ENCODE measurements at places on chromosomes 3 and 15.

GRCh38 chr15:62904041-62904910 is 138.3 kb upstream of the TPM1 start:
- no peak for DNase-seq

GRCh38 chr3:58609990-58610389 is 32.8 kb upstream of the FAM107A start:
- no peak for DNase-seq

GRCh38 chr15:87387766-87388165 is 868.8 kb downstream of the NTRK3 start:
- no peak for DNase-seq

- no peak for DNase-seq
Measured at GRCh38 chr15:50140098-50140497, 21.1 kb upstream of the ATP8B4 start.

- DNase-seq, result no peak
Measured at GRCh38 chr3:177618873-177619733, 421.8 kb upstream of the TBL1XR1 start.

GRCh38 chr3:29512641-29513040 is 231.8 kb downstream of the RBMS3 start:
- no peak for DNase-seq

DNA sequence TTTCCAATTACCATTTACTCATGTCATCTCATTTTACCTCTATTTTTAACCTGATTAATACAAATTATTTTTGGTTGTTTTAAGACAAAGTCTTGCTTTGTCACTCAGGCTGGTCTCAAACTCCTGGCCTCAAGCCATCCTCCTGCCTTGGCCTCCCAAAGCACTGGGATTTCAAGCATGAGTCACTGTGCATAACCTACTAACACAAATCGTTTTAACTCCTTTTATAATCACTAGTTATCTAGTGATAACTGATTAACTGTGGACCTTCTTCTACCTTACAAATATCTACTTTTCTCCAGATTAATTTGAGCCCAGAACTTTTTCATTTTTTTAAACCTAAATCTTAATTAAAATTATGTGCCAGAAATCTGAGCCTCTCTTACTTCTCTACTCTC is 4.6 kb downstream of the ATP13A3 start:
- DNase-seq, result no peak

DNA sequence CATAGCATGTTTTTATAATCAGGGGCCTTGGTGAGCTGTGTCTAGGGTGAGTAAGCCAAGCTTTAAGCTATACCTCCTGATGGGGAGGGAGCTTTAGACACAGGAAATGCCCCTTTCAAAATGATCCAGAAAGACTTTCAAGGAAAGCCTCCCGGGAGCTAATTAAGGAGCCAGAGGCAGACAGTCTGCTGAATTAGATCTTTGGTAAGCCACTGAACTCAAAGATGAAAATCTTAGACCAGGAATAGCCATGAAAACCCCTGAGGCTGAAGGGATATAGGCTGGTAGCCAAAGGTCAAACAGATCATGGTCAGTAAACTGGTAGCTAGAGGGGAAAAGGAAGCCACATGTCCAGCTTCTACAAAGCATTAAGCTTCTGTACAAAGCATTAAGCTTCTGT is 42.7 kb upstream of the GAP43 start:
- no peak for DNase-seq

- DNase-seq, result no peak
Measured at GRCh38 chr3:134004841-134005240, 24.9 kb downstream of the SLCO2A1 start.

DNA sequence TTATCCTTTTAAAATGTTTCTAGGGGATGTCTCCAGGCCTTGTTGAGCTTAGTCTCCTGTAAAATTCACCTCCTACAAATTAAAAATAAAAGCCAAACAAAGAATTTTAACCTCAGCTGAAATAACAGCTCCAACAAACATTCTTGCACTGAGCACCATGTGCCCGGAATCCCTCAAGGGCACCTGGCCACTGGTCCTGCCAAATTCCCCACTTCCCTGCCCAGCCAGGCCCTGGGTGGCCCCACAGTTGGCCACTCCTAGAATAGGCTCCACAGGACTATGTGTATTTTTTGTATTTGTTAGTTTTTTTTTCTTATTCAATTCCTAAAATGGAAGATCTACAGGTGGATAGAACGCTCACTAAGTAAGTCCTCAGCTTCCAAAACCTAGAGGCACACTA is 33.1 kb upstream of the PLA2G4E start:
- DNase-seq, result no peak
